ENCODE measurements at places on chromosomes 5 and 9. TPM values are rescaled to one million over a fixed set of nuclear protein-coding genes. Genes with fewer than 3 reads are reported as not detected.

LVRN gene
- total RNA-seq: 0.58 TPM

ALAD gene
- total RNA-seq: 5.1 TPM

ATP6V0E1 gene
- 100 TPM for total RNA-seq

ZCCHC9 gene
- total RNA-seq: 20.0 TPM

- DNase-seq: no peak
Observed at GRCh38 chr5:111337688-111338087, 113.5 kb downstream of the CAMK4 start.

DNA sequence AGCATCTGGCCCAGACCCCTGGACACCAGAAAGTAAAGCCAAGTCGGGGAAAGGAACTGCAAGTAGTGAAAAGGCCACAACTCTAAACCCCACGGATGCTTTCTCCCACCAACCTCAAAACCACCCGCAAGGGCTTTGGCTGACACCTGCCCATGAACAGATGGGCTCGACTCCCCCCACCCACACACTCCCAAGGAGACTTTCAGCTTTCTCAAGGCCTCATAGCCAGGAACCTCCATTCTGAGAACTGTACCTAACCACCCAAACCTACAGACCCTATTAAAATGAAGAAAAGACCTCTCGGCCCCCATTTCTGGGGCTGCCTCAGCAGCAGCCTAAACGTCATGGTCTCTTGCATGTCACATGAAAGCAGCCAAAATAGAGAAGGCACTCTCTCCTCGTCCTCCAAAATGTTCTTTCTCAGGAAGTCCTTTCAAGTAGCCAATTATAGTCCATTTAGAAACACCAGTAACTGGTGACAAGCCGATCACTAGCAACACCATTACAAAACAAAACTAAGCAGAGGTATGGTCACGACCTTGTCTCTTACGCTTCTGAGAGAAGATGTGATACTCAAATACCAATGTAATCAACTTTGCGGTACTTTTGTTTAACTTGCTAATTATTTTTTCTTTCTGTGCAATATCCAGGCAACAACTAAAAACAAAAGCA lies 2.9 kb downstream of the B4GALT1 start:
- no peak for DNase-seq

- DNase-seq: no peak
Observed at GRCh38 chr5:163509291-163509951, 4.0 kb downstream of the MAT2B start.

GRCh38 chr9:107782381-107782780 lies 292.8 kb upstream of the KLF4 start:
- no peak for DNase-seq

DNA sequence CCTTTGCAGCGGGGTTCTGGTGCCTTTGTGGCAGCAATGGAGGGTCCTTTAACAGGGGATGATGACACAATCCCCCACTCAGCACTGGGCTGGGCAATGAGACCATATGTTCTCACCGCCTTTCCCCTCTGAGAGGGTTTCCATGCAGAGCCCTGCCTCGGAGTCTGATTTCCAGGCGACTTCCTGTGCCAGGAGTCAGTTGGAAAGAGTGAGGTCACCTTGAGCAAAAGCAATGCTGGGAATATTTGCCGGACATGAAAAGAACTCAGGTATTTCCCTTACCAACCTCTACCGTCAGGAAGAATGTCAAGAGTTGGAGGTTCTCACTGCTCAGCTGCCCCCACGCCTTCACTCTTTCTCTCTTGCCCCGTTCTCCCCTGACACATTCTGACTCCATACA lies 284.2 kb upstream of the IRX1 start:
- no peak for DNase-seq

GRCh38 chr5:122391621-122392020 lies 79.6 kb downstream of the SNCAIP start:
- DNase-seq: no peak

GRCh38 chr9:98096091-98096490 lies 22.9 kb downstream of the TRIM14 start:
- no peak for DNase-seq

Data from epithelial cell of proximal tubule (primary cell).